Activated naive CD4-positive, alpha-beta T cell treated with anti-CD3 and anti-CD28 coated beads, Interleukin-2, amount 10 ng/mL, durations not matched to agents 7 days and 5 days (primary cell): ENCODE measurements at places on chromosomes 11 and 22.

DNA sequence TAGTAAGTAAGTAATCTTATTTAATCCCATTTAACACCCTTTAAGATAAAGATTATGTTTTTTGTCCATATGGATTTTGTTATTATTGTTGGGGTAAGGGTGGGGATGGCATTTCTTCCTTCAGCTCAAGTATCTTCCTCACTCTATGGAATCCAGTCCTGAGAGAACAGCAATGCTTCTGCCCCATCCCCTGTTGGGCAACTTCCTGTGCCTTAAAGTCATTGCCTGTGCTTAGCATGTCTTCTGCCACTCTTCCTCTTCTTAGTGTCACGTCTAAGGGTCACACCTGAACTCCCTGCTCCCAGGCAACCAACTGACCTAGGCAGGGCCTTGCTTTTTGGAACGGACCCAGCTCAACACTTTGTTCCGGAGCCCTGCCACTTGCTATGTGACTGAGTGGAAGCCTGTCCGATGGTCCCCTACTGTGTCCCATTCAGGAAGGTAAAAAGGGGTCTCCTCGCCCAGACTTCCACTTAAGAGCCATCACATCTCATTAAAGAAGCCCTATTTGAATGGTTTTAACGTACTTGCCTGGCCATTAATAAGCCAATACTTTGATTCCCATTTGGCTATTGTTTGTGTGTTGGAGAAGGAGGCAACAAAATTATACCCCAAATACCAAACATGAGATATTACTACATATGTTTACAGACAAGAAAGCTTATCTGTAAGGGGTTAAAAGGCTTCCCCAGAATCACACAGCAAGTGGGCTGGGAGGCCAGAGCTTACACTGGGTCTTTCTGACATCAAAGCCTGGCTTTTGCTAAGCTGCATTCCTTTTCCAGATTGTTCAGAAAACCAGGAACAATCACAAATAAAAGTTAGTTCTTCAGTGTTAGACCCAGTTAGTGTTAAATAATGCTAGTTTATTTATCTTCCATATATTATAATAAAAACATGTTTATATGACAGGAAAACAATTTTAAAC is 59.2 kb downstream of the RAB38 start:
- no peak for DNase-seq

DNA sequence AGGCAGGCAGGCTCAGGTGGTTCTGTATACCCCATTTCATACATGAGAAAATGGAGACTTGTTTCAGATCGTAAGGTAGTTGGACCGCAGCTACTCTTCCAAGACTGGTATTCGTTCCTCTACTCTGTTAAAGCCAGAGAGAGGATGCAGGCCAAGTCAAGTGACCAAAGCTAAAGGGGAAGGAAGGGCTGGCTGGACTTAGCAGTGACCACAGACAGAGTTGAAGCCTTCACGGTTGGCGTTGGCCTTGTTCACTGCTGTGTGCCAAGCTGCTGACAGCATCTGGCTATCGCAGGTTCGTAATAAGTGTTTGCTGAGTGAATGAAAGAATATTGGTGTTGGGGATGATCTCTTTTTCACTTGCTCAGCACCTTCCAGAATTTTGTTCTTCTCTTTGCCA is 64.2 kb downstream of the PTPRJ start:
- no peak for DNase-seq

DNA sequence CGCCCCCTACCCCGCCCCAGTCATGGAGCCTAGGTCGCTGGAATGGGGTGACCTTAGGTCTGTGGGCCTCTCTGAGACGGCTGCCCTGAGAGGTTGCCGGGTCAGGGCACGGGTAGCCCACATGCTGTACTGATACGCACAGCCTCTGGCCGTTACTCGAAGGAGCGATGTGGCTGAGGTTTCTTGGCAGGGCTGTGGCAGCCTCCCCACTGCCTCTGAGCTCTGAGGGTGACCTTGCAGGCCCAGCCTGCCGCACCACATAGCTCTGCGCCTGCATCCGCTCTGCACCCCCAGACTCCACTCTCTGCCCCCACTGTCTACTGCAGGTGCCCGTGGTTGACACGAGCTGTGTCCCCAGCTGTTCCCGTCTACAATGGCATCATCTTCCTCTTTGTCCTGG is 7.3 kb downstream of the ZDHHC8 start:
- DNase-seq: no peak

DNA sequence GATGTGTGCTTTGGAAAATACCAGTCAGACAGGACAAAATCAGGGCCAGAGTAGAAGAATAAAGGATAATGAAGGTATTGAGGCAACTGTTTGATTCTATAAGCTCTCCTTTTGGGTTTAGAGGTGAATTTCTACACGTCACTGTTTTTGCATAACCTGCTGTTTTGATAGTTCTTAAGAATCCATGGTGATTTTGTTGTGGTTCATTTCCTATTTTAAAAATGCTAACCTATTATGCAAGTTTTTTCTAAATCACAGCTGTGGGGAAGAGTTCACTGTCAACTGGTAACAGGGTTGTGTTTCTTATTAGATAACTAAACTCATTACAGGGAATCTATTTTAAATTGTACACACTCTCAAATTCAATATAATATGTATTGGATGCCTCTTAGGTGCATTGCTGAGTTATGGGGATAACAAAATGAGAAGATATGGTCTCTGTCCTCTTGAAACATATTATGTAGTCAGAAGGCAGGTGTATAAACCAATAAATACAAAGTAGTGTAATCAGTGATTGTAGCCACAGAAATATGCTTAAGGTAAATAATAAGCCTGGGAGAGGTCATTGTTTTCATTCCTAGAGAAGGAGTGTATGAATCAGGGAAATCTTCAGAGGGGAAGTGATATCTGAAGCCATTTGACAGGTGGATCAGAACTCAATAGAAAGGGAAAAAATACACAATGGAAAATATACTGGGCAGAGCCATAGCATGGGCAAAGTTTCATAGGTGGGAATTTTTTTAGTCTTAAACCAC is 192.5 kb downstream of the FAT3 start:
- no peak for DNase-seq

DNA sequence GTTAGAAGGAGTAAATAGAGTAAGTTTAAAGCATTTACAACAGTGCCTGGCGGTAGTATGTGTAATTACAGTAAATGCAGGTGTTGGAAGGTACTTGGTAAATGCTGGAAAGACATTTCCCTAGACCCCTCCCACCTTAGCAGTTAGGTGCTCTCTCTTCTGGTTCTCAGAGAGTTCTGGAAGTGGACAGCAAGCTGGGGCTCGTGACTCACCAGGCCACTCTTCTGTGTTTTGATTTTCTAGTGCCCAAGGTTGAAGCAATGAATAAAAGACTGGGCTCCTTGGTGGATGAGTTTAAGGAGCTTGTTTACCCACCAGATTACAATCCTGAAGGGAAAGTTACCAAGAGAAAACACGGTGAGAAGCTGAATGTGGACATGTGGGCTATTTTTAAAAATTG is 27.6 kb downstream of the SNU13 start:
- no peak for DNase-seq
